ENCODE measurements at places on chromosomes 2 and 18. TPM values are rescaled to one million over a fixed set of nuclear protein-coding genes. Genes with fewer than 3 reads are reported as not detected.

The ERMN gene
- total RNA-seq = not detected

The AOX1 gene
- 67.2 TPM for total RNA-seq

GRCh38 chr2:174835797-174836255, 71.6 kb upstream of the CHRNA1 start:
- DNase-seq = no peak

- DNase-seq = no peak
Measured at GRCh38 chr2:194765723-194766122, 891.3 kb upstream of the SLC39A10 start.

The LCT gene
- total RNA-seq = not detected

GRCh38 chr2:10619643-10620042, 70.1 kb downstream of the NOL10 start:
- DNase-seq = no peak

- no peak for DNase-seq
Measured at GRCh38 chr2:34997779-34998178, 1357.8 kb upstream of the CRIM1 start.

The CAPN13 gene
- total RNA-seq = 0.23 TPM

DNA sequence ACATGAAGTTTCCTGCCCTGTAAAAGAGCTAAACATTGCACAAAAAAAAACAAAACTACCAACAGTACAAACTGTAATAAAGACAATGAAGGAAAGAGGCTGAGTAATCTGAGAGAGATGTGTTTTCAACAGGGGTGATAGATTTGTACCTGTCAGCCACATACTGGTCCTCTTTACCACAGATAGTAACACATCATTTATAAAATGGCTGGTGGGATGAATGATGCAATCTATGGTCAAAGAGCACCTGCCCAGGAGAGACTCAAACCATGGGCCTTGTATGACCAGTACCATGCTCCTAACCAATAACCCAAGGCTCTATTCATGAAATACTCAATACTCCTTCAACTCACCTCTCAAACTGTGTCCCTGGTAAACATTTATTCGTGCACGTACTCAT, 4.5 kb downstream of the SUCLG1 start:
- DNase-seq = no peak

DNA sequence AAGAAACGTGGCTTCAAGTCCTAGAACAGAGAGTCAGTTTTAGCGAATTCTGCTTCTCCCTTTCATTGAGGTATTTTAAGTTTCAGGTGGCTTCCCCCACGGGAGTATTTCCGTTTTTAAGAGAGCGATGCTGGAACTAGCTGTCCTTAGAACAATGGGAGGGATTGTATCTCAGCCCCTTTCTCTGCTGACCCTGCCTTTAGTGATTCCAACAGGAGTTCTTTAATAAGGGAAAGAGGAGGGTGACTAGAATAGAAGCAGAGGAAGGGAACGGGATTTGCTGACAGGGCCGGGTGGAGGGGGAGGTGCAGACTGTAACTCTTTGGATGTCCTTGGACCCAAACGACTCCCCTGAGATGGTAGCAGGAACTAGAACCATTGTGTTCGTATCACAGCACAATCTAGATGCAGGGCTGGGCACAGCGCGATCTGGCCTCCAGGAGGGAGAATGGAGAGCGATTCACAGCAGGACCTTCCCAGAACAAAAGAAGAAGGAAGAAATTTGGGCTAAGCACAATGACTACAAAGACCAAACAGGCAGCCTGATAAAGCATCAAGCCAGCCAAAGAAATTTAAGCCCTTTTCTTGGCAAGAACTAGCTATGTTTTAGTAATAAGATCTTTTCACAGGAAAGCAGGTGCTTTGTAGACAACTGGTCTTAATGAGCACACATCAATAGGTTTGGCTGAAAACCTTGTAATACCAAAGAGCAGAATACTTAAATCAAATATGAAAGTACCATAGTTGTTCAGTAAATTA, 15.8 kb upstream of the RTTN start:
- no peak for DNase-seq

The LAMA1 gene
- total RNA-seq = 3.3 TPM

Data from ovary (tissue), 10 donors.